Astrocyte (in vitro differentiated cells and primary cell): ENCODE measurements at places on chromosomes 13 and 19.

GRCh38 chr19:34075661-34076091 is 96.6 kb upstream of the LSM14A start:
- DNase-seq, result peak; percentile 7

- DNase-seq, result no peak
These were observed 1.8 kb downstream of the PIP5K1C start for GRCh38 chr19:3698386-3698950.

DNA sequence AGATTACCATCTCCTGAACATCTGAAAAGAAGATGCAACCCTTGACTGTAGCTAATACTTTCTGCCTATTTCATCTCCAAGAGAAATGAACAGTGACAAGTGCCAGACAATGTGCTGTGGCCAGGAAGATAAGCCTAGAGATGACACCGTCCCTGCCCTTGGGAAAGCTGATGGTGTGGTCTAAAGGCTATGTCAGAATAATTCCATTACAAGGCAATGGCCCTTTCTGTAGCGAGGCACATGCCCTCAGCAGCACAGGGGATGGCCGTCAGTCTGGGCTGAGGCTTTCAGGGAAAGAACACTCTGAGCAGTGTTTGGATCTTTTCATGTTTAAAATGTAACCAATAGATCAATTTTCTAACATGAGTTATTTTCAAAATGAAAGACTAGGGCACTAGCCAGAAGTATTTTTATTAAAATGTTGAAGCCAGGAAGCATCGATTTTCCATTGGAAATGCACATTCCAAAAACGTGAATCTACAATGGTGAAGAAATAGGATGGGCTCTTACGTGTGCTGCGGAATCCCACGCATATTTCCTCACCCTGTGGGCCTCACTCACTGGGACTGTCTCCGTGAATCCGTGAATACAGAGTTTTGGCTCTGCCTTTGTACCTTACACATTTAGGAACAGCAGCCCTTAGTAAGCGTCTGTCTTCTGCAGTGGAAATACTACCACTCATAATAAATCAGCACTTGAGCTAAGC is 22.0 kb downstream of the COL4A1 start:
- DNase-seq, result peak; percentile 38

GRCh38 chr19:40585241-40585981 is 8.7 kb downstream of the SHKBP1 start:
- peak; percentile 59 for DNase-seq

- DNase-seq, result no peak
These were observed 978.4 kb upstream of the SPRY2 start for GRCh38 chr13:81319351-81319750.

DNA sequence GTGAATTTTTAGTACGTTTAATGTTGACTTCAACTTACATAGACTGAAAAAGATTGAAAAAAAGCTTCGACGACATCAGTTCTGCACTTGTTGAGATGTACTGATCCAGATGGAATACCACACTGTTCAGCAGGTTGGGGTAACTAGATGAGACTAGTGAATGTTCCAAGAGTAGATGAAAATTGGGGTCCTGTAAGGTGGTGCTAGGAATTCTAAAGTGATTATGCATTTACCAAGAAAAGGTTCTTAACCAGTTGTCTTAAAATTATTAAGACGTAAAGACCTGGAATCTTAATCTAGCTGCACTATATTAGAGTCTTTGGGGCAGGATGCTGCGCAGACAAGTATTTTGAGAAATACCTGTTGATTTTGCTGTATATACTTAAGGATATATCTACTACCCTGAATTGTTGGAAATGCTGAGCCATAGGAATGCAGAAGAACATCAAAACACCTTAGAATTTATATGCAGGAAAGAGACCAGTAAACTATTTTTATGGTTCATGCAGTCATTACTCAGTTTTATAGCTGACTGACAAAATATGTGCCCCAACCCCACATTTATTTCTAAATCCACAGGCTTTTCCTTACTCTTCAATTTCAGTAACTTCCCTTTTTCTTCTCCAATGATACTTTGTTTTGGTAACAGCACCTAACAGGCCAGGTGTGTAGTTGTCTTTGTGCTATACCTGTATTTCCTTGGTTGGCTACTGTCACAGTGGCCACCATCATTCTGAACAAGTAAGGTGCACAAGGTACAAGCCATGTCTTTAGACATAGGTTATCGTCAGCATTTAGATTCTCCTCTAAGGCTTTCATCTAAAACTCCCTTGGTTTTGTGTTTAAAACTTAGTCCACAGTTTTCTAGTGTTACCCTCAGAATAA is 8.6 kb downstream of the MIR17HG start:
- DNase-seq, result no peak

DNA sequence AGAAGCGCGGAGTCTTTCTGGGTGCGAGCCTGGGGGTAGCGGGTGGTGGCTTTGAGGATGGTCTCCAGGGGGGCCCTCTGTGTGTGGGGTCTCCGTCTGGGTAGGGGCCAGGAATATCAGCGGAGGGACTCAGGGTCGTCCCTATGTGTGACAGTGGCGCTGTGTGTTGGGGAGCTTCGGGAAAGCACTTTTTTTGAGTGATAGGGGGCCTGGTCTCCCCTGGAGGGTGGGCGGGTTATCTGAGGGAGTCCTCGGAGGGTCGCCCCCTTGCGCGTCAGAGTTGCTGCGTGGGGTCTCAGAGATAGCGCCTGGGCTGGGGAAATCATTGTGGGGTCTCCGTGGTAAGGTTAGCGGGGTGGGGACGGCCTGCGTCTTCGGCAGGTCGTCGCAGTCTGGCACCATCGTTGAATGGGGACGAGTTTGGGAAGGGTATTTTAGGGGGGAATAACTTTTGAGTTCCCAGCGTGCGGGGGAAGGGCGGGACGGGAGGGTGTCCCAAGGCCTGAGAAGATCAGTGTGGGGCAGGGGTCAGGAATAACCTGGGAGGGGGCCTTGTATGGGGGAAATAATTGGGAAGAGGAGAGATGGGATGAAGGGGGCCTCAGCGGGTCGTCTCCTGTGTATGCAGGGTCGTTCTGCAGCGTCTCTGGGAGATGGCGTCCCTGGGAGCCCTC is 857 bp downstream of the IER2 start:
- DNase-seq, result no peak

DNA sequence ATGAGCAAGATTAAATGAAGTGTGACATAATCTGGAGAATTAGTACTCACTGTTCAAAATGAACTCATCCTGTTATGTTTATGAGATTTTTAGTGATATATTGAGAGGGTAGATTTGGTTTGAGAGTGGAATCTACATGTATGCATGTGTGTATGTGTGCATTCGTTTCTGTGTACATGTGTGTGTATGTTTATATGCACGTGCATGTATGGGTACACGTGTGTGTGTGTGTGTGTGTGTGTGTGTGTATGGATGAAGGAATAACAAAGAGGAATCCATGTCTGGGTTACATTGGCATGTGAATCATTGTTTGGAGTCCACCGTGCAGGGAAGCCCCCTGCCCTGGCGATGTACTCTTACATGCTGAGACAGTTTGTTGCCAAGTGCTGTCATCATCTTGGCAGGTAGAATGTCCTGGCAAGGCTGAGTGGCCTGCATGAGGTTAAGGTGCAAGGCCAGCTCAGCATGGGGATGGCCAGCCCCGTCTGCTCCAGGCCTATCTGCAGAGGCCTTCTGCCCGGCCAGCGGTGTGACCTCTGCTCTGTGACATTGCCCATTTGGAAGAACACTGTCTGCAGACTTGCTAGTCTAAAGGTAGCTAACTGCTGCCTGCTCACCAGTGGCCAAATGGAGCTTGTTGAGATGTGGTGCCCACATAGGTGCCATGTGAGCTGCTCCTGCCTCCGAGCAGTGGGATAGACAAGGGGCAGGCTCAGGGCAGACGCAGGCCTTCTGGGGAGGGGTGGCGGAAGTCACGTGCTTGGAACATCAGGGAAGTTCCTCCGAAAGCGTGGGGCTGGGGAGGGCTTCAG is 222.3 kb downstream of the TEX29 start:
- DNase-seq, result no peak

GRCh38 chr19:24033301-24033962 is 53.6 kb upstream of the ZNF254 start:
- peak; percentile 91 for DNase-seq

DNA sequence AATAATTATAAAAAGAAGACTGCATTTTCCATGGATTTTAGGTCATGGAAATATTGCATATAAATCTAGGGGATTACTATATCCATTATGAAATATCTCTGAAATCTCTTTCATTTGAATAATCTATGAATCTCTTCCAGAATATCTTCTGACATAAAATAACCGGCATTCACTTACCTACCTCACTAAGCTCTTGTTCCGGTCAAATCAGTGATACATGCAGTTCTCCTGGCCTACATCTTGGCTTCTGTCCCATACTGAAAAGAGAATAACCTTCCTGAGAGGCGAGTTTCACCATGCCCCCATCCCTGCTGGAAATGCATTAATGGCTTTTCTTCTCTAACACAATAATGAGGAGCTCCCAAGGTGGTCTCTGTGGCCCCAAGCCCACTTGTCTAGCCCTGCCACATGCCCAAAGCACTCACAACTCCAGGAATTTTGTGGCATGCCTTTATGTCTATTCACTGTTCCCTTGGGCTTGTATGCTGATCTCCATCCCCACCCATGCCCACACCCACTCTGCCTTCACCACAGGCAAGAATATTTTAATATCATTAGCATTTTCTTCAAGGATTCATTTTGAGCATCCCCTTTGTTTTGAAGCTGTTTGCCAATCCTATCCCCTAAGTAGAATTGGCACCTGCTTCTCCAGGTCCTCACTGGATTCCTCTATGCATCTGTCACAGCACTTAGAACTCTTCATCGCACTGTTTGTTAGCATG is 401.6 kb downstream of the COG6 start:
- no peak for DNase-seq

- no peak for DNase-seq
These were observed 1.0 kb upstream of the CHAMP1 start for GRCh38 chr13:114313061-114313860.

DNA sequence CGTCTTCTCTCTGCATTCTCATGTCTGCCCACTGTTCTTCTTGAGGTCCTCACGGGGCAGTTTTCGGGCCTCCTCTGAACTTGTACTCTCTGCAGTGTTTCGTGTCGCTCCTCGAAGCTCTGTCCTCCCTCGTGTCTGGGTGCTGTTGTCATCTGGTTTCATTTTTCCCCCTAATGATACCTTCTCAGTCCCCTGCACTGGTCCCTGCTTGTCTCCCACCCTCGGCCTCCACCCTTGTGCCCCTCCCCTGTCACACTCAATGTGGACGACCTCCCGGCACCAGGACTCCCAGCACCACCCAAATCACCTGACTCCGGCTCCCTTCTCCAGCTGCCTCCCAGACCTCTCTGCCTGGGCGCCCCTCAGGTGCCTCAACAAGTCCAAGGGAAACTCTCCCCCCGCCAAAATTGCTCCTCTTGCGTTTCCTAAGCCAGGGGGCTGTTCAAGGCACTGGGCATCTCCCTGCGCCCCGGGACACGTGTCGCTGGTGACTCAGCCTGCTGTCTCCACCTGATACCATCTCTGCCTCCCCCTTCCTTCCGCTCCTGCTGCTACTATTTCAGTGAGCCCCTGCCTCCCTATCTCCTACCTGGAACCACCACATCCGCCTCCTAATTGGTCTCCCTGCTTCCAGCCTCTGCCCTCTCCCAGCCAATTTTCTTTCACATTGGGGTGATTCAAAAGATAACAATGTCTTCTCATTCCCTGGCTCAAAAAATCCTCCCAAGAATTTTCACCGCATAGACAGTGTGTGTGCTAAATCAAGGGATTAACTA is 49.5 kb downstream of the RFX2 start:
- DNase-seq, result peak; percentile 87

DNA sequence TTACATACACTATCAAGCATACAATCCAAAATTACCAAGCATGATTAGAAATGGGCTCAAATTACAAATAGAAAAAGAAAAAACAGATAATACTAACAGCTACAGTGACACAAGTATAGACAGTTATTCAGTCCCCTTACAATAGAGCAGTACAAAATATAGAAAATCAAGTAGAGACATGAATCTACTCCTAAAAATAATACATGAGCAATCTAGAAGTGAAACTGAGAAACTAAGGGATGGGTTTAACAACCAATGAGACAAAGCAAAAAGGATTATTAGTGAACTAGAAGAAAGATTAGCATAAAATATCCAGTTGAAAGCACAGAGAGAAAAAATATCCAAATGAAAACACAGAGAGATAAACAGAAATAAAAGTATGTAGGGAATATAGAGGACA is 426.7 kb downstream of the TBC1D4 start:
- DNase-seq, result no peak

DNA sequence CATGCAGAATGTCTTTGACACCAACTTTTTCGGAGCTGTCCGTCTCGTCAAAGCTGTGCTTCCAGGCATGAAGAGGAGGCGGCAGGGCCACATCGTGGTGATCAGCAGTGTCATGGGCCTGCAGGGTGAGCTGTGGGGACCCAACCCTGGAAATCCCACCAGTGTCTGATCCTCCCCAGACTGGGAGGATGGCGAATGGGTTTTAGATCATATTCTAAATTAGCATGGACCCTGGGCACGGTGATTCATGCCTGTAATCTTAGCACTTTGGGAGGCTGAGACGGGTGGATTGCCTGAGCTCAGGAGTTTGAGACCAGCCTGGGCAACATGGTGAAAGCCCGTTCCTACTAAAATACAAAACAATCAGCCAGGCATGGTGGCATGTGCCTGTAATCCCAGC is 5.5 kb downstream of the RDH8 start:
- no peak for DNase-seq

- no peak for DNase-seq
These were observed 203.5 kb downstream of the ENOX1 start for GRCh38 chr13:43583321-43583720.

GRCh38 chr19:35628565-35629331 is at the start of gene RBM42:
TSS of gene RBM42 (plus strand) at chr19:35629036. CDS start at chr19:35629154, 118 bp downstream.
- peak; percentile 98 for DNase-seq

GRCh38 chr13:110329258-110329657 is 22.2 kb downstream of the COL4A2 start:
- no peak for DNase-seq

GRCh38 chr19:7482584-7483439 is 6.0 kb downstream of the PEX11G start:
- DNase-seq, result no peak

- no peak for DNase-seq
These were observed 45.9 kb upstream of the C19orf12 start for GRCh38 chr19:29760752-29761502.

GRCh38 chr13:102227741-102228140 is 174.1 kb downstream of the FGF14 start:
- DNase-seq, result no peak

GRCh38 chr19:48726556-48726955 is 7.0 kb upstream of the MAMSTR start:
- DNase-seq, result no peak

DNA sequence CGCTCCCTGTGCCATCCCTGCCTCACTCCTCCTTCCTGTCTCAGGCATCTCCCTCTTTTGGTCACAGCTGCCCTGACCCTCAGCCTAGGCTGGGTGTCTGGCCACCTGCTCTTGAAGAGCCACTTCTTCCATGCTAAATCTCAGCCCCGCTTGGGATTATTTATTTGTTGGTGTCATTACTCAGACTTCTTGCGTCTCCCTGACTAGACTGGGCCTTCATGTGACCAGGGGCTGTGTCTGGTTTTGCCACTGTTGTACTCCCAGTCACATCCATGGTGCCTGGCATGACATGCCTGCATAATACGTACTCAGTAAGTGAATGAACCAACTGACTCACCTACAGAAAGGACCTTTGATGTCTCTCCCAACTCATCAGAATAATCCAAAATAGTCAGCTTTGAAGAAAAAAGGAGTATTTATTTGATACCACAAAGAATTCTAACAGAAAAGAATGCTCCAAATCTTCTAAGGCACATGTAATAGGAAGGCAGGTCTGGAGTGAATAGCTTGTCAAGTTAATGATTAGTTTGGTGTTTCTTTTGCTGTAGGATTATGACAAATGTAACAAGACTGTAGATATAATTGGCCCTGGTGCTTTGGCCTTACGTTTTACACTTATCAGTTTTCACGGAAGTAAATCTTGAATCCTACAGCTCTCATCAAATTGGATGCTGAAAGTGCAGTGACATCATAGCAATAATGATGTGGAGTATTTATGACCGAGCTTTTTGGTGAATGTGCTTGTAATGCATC is 84.0 kb downstream of the ALOX5AP start:
- peak; percentile 80 for DNase-seq
